Dorsolateral prefrontal cortex (tissue), 122 donors: ENCODE measurements at places on chromosomes 5 and 9.

- DNase-seq, result no peak
Measured at GRCh38 chr5:131536211-131536826, 98.7 kb downstream of the RAPGEF6 start.

- no peak for DNase-seq
Measured at GRCh38 chr5:17402289-17403121, 95.5 kb upstream of the TAF11L2 start.

DNA sequence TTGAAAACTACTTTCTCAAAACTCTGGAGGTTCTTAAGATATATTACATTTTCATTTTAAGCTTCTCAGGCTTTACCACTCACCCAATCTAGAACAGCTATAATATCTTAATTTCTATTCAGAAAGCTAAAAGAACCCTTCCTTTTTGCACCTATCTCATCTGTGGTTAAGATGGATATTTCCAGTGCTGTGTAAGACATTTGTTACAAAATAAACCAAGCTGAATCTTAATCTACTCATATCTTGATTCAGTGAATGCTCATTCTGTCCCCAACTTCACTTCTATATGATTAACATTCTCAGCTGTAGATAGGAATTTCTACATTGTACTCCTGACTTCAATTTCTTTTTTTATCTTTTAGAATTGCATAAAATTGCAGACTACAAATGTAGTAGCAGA is 15.0 kb downstream of the ABHD17B start:
- DNase-seq, result no peak

GRCh38 chr5:65382582-65382981 is 99.1 kb downstream of the ADAMTS6 start:
- DNase-seq, result no peak

DNA sequence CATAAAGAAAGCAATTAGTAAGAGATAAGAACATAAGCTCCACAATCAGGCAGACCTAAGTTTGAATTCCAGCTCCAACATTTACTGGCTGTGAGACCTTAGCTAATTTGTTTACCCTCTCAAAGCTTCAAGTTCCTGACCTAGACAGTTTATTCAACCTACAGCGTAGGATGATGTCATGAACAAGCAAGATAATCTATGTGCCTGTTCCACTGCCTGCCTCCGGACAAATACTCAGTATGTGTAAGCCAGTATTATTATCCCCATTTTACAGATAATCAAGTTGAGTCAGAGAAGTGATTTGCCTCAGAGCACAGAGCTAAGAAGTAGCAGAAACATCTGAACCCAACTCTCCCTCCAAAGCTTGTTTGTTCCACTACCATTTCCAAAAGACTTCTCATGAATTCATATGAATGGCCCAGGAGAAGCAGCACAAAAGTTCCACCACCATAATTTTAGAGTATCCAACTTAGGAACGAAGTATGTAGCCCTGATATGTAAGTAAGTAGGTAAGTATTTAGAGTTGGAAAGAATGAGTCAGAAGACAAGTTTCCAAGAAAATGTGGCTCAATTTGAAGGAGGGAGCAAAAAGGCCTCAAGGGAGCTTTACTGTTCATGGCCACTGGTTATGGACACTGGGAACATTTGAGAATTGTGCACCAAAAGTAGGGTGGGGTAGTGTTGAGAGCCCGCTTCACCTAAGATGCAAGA is 398.2 kb downstream of the NFIB start:
- no peak for DNase-seq

- no peak for DNase-seq
Measured at GRCh38 chr9:134559013-134559412, 82.6 kb upstream of the COL5A1 start.

- DNase-seq, result no peak
Measured at GRCh38 chr5:119745976-119746375, 116.6 kb downstream of the FAM170A start.

DNA sequence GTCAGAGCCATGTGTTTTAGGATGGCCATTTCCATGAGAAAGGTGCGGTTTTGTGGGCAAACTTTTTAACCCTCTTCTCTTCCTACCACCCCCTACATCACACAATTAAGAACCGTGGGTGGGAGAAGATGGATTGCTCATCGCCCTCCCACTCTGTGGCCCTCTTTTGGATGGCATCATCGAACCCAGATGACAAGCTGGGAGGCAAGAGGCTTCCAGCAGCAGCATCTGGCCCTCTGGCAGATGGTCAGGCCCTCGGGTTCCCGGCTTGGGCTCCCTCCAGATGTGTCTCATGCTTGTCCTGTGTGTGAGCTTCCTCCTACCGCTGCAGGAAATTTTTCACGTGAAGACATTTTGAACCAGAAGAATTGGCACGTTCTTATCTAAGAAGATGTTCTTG is 199.9 kb downstream of the EBF1 start:
- no peak for DNase-seq

DNA sequence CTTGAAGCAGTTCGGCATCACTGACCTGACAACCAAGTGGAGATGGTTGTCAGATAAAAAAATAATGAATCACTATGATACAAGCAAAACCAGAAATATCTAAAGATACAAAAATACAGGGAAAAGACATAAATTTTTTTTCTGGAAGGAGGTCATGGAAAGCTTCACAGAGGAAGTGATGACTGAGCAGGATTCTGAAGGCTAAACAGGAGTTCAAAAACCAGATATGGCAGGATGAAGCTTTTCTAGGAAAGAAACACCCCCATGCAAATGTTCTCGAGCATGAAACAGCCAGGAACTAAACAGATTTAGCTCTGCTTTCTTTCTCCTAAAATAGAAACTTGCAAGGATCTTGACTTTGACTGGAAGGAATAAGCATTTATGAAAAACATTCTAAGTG is 60.7 kb upstream of the IFNE start:
- DNase-seq, result no peak

GRCh38 chr5:127799293-127799905 is 96.2 kb downstream of the CCDC192 start:
- no peak for DNase-seq

GRCh38 chr5:169089343-169089742 is 211.6 kb downstream of the SLIT3 start:
- DNase-seq, result no peak
